Peyer's patch (tissue), 4 donors: ENCODE measurements at places on chromosomes 13 and 19.
A peak's percentile ranks its signal among the peaks of the same experiment; 100 is the strongest.

DNA sequence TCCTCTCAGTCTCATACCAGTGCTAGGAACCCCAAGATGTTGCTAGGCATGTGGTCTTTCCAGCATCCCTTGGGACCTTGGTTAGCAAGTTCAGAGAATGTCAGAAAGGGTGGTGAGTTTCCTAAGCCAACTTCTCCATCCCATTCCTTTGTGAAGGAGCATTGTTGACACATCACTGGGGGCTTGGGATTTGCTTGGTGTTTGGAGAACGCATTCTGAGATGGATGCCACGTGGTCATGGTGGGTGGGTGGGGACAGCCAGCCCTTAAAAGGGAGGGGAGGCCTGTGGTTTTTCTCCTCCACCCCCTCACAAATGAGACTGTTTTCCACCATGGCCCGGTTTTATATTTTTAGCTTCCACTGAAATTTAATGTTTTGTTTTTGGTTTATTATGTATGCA is 83.3 kb upstream of the ZNF536 start:
- DNase-seq: no peak

DNA sequence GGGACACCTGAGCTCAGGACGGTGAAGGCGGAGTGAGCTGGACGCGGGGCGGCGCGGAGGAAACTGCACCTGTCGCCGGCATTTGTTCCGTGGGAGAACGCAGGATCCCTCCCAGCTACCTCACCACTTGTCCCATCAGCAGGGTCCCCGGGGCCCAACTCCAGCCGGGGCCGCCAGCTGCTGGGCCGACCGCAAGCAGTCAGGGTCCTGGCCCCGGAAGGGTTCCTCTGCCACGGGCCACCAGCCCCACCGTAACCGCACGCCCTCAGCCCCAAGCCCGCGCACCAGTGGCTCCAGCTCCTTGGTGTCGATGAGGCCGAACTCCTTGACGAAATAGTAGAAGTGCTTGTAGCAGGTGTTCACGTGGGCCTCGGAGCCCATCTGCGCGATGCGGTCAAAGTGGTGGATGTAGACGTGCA is 19.6 kb downstream of the MOB3A start:
- no peak for DNase-seq

- DNase-seq: peak; percentile 55
Observed at GRCh38 chr19:19460761-19461265, 54.5 kb downstream of the TSSK6 start.

DNA sequence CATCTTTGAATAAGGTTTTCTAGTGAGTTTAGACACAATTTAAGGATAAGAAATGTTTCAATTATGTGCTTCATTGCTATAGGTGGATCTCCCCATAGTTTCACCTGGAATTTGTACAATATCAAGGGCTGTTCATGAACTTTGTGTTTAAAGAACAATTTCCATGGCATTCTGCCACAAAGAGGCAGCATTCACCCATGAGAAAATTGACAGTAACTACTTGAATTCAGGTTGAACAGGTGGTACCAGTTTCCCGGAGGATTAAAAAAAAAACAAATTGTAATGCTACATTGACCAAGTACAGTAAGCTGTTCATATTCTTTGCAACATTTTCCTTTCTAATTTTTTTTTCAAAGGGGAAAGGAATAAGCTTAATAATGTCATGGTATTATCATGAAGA is 9.1 kb downstream of the SLITRK5 start:
- DNase-seq: no peak

- no peak for DNase-seq
Observed at GRCh38 chr13:47092202-47092601, 195.3 kb upstream of the HTR2A start.

- DNase-seq: no peak
Observed at GRCh38 chr19:45200568-45200967, 22.0 kb downstream of the BLOC1S3 start.

DNA sequence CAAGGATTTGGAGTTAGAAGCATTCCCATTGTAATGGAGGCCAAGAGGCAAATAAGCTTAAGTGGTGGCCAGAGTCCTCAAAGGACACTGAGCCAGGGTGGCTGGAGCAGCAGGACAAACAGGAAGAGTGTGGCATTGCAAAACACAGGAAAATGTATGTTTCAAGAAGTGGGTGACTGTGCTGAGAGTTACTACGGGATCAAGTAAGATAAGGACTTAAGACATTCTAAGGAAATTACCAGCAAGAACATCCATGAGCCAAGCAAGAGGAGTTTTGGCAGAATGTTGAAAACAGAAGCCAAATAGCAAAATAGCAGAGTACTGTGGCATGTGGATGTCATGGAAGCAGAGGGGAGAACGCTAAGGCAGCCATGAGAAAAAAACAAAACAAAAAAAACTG is 104.2 kb downstream of the RAP2A start:
- DNase-seq: no peak

- no peak for DNase-seq
Observed at GRCh38 chr13:46131705-46132104, 26.9 kb upstream of the CPB2 start.

DNA sequence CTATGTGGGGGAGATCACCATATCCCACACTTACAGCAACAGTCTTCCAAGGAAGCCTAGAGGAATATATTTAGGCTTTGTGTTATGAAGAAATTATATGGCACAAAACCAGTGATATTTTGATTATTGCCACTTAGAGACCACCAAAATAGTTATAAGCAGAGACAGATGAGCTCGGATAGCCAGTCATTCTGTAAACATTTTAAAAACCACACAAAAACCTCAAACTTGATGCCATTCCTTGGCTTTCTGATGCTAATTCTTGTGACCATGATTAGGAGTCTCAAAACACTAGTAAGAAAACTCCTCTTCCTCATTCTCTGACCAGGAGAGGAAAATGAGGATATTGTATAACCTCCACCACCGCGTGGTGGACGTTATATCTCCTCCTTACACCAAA is 496.4 kb downstream of the FOXO1 start:
- DNase-seq: no peak

DNA sequence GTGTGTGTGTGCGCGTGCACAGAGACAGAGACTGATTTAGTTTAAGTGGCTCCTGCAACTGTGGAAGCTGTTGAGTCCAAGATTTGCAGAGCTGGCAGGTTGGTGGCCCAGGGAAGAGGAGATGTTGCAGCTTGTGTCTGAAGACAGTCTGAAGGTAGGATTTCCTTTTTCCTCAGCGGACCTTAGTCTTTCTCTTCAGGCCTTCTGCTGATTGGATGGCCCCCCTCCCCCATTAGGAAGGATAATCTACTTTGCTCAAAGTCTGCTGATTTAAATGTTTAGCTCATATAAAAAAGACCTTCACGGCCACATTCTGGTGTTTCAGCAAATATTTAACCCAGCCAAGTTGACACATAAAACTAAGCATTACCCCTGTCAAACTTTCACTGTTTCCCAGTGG is 84.3 kb downstream of the SLC15A1 start:
- no peak for DNase-seq

DNA sequence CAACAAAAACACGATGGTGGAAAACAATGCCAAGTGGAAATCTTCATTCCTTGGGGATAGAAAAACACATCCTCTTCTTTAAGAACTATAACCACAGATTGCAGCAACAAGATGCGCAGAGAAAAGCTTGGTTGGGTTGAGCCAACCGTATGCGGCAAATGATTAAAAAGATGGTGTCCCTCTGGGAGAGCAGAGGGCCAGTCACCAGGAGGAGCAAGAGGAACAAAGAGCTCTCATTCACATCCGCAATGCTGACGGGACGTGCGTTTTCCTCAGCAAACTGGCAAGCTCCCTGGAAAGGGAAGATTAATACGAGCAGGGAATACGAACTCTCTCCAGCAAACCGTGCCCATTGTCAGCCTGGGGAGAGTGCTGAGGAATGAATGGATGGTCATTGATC is 141.6 kb downstream of the KATNAL1 start:
- no peak for DNase-seq

- DNase-seq: no peak
Observed at GRCh38 chr13:110507678-110508381, 53.7 kb downstream of the RAB20 start.

GRCh38 chr13:71546881-71547280 is 320.1 kb downstream of the DACH1 start:
- no peak for DNase-seq

DNA sequence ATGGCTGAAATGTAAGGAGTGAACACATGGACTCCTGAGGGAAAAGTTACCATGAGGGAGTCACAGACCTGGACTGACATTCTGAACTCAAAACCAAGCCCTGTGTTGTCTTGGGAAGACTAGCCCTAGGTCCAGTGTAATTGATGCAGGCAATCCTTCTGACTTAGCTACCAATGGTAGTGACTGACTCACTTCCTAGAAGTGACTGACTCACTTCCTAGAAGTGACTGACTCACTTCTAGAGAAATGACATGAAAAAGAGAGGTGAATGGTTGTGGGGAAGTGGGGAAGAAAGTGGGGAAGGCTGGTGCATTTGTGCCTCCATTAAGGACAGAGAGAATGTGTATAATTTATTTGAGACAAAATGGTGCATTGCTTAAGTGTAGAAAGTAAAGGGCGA is 49.9 kb downstream of the EDNRB start:
- no peak for DNase-seq

DNA sequence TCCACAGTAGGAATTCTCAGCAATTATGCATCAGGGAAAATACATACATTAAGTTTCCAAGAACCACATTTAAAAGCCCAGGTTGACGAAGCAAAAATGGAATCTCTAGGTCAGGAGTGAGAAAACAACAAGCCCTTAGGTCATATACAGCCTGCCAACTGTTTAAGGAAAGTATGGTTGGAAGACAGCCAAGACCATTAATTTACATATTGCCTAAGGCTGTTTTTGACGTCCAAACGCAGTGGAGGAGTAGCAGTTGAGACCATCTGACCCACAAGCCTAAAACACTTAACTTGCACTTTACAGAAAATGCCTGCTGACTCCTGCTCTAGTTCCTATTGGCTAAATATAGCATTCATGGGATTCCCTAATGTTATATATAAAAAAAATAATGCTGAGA is 299.0 kb downstream of the ITGBL1 start:
- DNase-seq: no peak

- no peak for DNase-seq
Observed at GRCh38 chr13:24741016-24741662, 22.8 kb upstream of the RNF17 start.

GRCh38 chr13:97015661-97016350 is 21.5 kb upstream of the OXGR1 start:
- no peak for DNase-seq

- DNase-seq: no peak
Observed at GRCh38 chr19:34555447-34555846, 73.9 kb downstream of the WTIP start.

DNA sequence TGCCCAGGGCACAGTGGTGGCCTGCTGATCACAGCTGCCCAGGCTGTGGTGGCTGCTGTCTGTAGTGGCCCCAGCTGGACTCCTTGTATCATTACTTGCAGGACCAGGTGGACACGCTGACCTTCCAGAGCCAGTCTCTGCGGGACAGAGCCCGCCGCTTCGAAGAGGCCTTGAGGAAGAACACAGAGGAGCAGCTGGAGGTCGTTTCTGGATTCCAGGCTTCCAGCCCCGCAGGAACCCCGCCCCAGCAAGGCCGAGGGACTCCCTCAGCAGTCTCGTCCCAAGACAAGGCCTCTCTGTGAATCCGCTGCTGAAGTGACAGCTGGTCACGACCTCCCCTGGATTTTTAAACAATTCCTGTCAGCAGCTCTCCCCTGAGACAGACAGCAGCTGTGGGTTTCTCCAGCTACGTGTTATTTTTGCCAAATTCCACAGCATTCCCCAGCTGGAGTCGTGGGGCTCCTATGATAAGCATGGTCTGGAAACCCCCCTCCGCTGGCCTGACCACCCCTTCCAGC is 98.3 kb downstream of the SLC7A1 start:
- no peak for DNase-seq
